Fibroblast of skin of back (primary cell): ENCODE measurements at places on chromosomes 7 and 10.

DNA sequence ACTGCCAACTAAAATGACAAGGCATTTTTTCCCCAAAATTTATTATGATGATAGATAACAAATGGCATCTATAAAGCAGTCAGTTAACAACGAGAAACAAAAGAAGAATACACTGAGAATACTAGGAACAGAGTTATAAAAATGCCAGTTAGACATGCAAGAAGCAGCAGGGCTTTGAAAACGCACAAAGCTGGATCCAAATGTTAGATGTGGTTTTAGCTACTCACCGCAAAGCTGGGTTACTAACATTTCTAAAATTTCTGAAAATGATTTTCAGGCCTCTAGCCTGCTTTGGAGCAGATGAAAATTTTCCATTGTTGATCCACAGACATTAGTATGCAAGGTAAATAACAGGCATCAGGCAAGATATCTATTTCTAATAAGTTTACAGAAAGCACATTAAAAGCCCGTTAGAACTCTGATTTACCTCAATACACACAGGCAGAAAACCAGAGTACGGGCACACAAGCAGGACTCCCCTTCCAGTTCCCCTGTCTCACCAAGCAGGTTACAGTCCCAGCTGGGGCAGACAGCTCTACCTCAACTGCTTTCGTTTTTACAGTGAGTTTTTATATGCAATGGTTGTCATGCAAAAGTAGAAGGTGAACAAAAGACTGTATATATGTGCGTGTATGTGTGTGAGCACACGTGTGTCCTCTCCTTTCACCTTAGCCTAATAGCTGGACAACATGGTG is 37.9 kb downstream of the GLI3 start:
- DNase-seq: peak; percentile 65

DNA sequence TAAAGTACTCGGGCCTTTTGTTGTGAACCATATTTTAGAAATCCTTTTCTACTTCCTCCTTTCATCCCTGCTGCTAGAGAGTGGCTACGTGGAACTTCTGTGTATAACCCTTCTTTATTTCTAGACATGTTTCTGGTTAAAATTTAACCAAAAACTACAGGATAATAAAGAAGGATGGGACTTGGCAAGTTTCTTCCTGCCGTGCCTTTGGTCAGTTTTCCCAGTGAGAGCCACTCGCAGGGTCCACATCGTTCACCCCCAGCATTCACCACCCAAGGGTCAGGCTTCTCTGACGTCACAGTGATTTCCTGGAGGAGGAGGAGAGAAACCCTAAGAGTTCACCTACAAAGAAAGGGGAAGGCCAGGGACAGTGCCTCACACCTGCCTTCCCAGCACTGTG is 45.4 kb downstream of the NKX6-2 start:
- DNase-seq: no peak

DNA sequence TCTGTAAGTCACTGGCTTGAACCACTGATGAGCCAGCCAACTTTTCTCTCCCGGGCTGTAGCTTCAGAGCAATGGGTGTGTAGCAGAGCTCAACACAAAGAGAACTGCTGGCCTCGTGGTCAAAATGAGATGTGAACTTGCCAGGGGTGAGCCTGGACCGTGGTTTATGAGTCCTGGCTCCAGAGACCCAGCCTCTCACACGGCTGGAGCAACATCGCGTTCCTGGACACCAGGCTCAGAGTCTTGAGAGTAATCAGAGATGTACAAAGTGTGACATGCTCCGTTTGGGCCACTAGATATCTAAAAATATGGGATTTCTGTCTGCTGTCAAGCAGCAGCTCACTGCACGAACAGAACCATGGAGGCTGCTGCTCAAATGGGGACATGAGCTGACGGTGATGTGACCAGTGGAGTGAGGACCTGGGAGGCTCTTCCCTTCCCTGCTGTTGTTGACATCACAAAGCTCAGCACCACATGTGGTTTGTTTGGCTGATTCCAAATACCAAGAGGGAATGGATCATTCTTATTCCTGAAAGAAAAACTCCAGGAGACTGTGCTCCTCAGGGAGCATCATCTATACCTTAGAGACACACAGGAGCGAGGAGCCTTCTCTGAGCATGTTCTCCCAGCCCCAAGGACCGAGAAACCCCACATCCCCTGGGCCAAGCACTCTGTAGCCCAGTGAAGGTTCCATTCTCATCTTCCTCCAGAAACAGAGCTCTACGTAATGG is 9.2 kb upstream of the SVIL start:
- peak; percentile 35 for DNase-seq

GRCh38 chr10:128973221-128973620 is 493.8 kb upstream of the MGMT start:
- DNase-seq: no peak

- no peak for DNase-seq
These were observed 83.1 kb downstream of the THSD7A start for GRCh38 chr7:11748884-11749283.

- peak; percentile 6 for DNase-seq
These were observed 17.1 kb downstream of the ST7 start for GRCh38 chr7:116970238-116970910.

DNA sequence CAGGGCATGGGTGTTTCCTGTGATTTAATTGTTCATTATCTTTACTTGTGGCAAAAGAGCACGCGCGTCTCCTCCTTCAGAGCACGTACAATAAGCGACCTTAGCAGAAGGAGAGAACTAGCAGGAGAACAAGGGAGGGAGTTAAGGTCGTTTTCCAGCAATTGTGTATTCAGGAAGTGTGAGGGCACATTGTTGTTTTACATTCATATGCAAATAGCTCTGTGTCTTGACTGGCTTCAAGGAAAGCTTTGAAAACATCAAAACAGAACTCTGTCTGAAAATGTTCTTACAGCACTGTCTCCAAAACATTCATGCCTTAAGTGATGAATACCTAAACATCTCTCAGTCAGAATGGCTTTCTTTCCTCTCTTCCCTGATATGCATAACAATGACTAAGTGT is 499.1 kb downstream of the ACTR3B start:
- DNase-seq: no peak

DNA sequence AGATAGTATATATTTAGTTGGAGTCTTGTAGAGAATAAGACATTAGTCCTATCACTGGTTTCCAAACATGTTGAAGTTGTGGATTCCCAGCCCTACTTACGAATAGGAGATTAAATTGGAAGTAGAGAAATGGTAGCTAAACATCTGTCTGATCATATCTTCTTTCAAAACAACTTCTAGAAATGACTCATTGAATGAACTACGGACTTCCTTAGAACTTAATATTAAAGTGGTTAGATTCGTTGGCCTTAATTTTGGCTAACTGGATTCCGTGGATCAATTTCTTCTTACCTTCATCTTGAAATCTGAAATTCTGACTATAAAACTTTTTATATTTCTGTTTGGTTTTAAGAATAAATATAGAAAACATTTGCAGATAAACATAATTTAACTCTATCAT is 3.4 kb downstream of the PHF14 start:
- no peak for DNase-seq

DNA sequence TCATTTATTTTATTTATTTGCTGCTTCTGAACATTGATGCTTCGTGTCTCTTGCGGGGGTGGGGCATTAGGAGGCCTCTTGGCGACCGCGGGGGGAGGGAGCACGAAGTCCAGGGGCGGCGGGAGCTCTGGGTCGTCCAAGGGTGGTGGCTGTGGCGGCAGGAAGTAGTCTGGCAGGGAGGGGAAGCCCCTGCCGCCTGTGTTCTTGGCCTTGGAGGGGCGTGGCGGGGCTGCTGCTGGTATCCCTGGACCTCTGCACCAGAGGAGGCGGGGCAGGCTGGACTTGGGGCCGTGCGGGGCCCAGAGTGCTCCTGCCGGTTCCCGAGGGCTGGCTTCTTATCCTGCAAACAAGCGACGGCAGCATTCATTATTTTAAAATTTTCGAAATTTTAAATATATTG is 70.5 kb upstream of the ABI1 start:
- no peak for DNase-seq

DNA sequence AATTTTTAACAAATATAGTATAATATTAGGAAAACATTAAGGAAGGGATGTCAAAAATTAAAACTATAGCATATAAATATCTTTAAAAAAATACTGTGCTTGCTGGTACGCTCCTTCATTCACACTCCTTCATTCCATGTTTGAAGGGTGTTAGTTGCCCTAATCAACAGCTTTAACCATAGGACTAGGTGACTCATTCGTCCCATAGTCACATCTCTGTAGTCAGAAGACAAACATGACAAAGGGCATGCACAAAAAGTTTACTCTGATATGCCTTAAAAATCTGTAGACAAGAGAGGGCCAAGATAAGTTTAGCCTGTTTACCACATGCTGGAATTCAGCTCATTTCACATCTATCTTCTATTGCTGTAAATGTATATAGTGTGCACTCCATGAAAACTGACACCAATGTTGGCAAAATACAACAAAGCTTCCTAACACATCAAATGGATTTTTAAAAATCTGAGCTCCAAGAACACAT is 646 bp downstream of the FAM13C start:
- DNase-seq: peak; percentile 43

GRCh38 chr10:84531396-84531795 is 203.0 kb downstream of the CCSER2 start:
- peak; percentile 68 for DNase-seq

DNA sequence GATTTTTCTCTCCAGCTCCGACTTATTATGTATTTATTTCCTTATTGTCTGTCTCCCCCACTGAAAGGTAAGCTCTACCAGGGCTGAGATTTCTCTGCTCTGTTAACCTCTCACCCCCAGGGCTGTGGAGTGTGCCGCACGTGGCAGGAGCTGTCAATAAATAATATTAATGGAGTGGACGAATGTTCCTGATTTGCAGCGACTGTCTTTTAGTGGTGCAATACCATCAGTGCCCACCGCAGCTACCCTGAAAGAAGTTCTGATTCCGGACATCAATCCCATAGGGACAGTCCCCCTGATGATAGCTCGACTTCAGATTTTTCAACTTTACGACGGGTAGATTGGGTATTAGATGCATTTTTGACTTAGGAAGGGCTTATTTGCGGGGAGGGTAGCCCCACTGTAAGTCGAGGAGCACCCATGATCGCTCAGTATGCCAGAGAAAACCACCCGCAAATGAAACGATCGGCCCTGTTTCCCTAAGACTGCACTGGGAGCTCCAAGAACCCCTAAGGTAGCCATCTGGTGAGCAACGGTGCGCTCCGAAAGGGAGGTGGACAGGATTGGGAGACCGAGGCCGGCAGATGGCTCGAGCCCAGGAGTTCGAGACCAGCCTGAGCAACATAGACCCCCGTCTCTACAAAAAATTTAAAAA is 986 bp upstream of the PPP2R2D start:
- DNase-seq: no peak

GRCh38 chr7:123070702-123071286 is 75.3 kb upstream of the TAS2R16 start:
- DNase-seq: peak; percentile 21

GRCh38 chr7:11415101-11415500 is 416.9 kb downstream of the THSD7A start:
- DNase-seq: no peak

- DNase-seq: no peak
These were observed 110.0 kb downstream of the EMX2 start for GRCh38 chr10:117652228-117653169.

DNA sequence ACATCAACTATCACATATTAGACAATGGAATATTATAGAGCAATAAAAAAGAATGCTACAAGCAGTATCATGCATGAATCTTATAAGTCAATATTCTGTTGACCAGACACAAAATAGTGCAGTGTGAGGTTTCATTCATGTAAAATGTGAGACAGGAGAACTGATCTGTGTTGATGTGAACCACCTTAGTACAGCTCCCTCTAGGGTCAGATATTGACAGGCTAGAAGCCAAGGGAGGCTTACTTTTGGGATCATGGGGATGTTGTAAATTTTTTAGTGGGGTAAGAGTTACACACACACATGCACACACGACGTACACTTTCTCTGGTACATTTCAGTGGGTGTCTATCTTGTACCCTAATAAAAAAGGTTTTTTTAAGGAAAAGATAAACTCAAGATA is 231.6 kb upstream of the FOXK1 start:
- DNase-seq: no peak

GRCh38 chr10:18261063-18261610 is 120.9 kb downstream of the CACNB2 start:
- no peak for DNase-seq

DNA sequence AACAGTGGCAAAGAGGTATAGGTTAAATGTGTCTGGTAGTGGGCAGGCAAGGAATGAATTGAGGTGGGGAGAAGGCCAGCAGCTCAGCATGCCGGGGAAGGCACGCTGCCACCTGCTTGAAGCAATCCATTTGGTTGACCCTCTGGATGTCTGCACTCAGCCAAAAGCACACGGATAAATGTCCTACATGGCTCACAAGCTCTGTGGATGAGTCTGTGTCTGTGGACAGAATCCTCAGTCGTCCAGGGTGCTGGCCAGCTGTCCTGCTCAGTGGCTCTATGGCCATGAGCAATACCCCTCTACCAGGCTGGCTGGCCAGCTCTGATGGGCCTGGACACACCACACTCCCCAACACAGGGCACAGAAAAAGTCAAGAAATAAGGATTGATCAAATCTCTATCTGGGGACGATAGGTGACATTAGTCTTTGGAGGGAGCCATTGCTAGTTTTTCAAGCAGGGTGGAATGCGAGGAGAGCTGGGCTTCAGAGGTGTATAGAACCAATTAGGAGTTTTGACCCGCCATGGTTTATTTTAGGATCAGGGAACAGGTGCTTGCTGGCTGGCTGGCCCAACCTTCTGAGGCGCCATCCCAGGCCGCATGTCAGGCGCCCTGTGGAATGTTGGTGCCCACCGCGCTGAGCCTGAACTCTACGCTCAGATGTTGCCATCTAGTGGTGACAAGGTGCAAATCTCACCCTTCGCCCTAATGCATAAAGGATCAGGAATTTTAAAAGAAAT is 493.4 kb downstream of the TNS3 start:
- DNase-seq: peak; percentile 65

DNA sequence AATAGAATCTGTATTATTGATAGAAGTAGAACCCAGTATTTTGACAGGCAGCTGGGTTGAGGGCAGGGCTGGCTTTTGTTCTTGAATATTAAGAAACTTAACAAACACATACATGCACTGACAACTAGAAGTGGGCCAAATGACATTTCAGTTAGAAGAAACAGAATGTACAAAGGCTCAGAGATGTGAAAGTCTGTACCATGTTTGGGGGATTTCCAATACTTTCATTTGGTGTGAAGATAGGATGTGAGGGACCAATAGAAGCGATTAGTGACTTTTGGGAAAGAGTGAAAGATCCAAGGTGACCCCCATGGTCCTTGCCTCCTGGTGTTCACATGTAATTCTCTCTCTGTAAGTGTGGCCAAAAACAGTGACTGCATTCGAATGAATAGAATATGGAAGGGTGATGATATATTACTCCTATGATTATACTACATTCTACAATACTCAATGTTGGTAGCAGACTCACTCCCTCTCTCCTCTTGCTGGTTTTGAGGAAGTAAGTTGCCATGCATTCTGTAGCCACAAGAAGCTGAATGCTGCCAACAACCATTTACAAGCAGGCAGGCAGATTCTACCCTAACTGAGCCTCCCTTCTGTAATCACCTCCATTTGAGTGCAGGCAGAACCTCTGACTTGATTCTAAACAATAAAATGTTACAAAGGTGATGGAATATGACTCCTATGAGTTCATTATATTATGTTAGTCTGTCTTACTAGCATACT is 151.4 kb downstream of the TMEM168 start:
- DNase-seq: no peak

GRCh38 chr10:43064331-43065075 is 12.4 kb upstream of the RET start:
- no peak for DNase-seq

- DNase-seq: no peak
These were observed 74.0 kb downstream of the TLL2 start for GRCh38 chr10:96439725-96440124.
